Lower lobe of right lung (tissue), 2 donors: ENCODE measurements at places on chromosomes 4 and X. TPM values are rescaled to one million over a fixed set of nuclear protein-coding genes. Genes with fewer than 3 reads are reported as not detected.

BEX1 gene
- 1.2 TPM for total RNA-seq

CT45A3 gene
- not detected for total RNA-seq

- H3K27me3 ChIP-seq: no peaks in the 10 kb centered on the region
- no peak for DNase-seq
- H3K27ac ChIP-seq: no peak overlapping the region
- no peaks in the 10 kb centered on the region for H3K4me1 ChIP-seq
Measured at GRCh38 chr4:96093057-96093456, 253.2 kb downstream of the PDHA2 start.

DNA sequence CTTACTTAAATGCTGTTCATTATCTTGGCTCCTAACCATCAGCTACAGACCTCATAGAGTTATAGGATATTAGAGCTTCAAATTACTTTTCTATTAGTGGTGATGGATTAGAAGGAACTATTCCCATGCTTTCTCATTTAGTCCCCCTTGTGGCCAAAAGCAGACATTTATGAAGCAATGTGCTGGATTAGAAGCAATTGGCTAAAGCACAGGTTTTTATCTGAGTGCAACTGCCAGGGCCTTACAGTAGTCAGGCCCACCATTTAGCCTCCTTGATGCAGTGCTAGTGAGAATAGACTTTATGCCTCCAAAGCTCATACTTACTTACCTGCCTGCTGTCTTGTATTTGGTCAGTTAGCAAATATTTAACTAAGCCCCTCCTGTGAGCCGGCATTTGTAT lies 93.0 kb downstream of the TSPAN7 start:
- no peak for DNase-seq
- no peak overlapping the region for H3K27ac ChIP-seq
- no peaks in the 10 kb centered on the region for H3K27me3 ChIP-seq
- H3K4me1 ChIP-seq: no peaks in the 10 kb centered on the region
- H3K4me3 ChIP-seq: no peak overlapping the region
- H3K36me3 ChIP-seq: no peaks in the 10 kb centered on the region

GRCh38 chr4:2413821-2414610 lies 4.4 kb downstream of the ZFYVE28 start:
- H3K4me3 ChIP-seq: peak overlapping the region; percentile 40
- H3K36me3 ChIP-seq: no peaks in the 10 kb centered on the region
- H3K27me3 ChIP-seq: peaks cover 5% of the 10 kb centered on the region
- peak overlapping the region; percentile 79 for H3K27ac ChIP-seq
- peaks cover 52% of the 10 kb centered on the region for H3K4me1 ChIP-seq
- DNase-seq: peak; percentile 43

- no peaks in the 10 kb centered on the region for H3K27me3 ChIP-seq
- no peaks in the 10 kb centered on the region for H3K36me3 ChIP-seq
- DNase-seq: no peak
- no peak overlapping the region for H3K27ac ChIP-seq
Measured at GRCh38 chrX:9875801-9876200, 89.6 kb downstream of the SHROOM2 start.

DNA sequence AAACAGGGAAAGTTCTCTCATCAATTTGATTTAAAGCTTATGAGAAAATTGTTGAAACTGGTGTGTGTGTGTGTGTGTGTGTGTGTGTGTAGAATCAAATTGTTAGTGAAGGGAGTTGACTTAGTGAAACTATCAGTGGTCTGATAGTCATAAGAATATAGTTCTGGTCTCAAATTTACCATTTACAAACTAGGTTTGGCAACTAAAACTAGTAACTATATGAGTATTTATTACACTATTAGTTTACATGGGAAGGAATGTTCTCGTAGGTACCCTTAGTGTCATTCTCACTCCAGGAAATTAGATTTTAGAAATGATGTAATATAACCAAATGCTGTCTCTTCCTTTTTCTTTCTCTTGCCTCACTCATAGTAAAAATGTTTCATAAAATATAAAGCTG lies 11.9 kb downstream of the SULT1E1 start:
- no peak overlapping the region for H3K27ac ChIP-seq
- H3K4me3 ChIP-seq: no peak overlapping the region
- H3K4me1 ChIP-seq: no peaks in the 10 kb centered on the region
- H3K36me3 ChIP-seq: no peaks in the 10 kb centered on the region

DNA sequence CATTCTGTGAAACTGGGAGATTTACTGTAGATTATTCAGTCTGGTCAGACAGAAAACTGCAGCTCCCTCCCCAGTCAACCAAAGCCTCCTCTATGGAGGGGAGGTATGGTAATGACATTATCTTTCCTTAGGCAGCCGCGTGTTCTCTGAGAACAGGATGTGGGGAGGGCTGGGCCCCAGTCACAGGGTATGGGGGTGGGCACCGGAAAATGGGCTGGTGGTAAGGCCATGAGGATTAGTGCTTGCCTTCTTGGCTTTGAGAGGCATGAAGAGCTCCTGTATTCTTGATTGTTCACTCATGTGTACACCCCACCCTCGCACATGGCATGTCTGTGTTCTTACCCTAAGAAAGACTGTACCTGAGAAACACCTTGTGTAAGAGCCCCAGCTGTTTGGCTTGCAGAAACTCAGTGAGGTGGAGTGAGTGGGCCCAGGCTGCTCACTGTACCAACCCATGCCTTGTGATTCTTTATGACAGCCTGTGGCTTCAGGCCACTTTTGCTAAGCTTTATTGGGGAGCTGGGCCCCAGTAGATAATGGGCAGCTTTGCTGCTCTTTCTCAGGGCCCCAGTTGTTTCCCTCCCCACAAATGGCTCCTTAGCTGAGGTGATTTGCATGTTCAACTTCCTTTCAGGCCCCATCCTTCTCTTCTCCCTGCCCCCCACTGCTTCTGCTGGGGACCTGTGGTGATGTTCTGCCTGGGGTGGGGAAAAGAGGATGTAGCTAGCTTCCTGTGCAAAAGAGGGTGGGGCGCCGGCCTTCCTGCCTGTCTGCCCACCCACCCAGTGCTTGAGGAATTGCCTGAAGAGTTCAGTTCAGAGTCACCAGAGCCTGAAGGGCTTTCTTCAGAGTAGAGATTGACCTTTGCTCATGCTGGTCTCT lies 30.7 kb downstream of the MSN start:
- H3K27ac ChIP-seq: peak overlapping the region; percentile 69
- H3K4me3 ChIP-seq: peak overlapping the region; percentile 14
- H3K36me3 ChIP-seq: no peaks in the 10 kb centered on the region

DNA sequence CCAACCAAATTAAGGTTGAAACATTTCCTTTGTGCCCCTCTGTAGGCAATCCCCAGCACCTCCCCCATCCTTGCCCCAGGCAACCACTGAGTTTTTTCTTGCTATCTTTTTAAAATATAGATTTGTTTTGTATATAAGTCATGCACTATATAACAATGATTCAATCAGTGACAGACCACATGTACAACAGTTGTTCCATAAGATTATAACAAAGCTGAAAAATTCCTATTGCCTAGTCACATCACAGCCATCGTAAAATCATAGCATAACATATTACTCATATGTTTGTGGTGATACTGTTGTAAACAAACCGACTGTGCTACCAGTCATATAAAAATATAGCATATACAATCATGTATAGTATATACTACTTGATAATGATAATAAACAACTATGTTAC lies 211.9 kb upstream of the NRK start:
- no peaks in the 10 kb centered on the region for H3K27me3 ChIP-seq
- no peak overlapping the region for H3K27ac ChIP-seq
- DNase-seq: no peak
- no peaks in the 10 kb centered on the region for H3K36me3 ChIP-seq
- H3K4me1 ChIP-seq: no peaks in the 10 kb centered on the region

GRCh38 chr4:108607079-108607815 lies 13.1 kb upstream of the RPL34 start:
- no peaks in the 10 kb centered on the region for H3K27me3 ChIP-seq
- H3K27ac ChIP-seq: no peak overlapping the region

DNA sequence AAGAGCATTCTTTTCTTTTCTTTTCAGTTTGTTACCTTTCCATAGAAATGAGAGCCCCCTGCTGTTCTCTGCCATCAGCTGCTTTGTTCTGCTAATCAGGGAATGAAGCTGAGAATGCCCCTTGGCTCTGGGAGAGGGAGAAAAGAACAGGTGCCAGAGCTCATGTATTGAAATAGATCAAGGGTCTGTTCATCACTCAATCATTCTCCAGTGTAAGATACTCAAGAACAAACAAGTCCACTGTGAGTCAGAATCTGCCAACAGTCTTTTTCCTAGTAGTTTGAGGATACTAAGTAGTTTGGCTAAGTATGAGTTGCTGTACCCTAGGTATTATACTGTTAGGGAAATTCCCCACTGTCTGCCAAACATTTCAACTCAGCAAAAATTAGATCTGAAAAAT lies 144.3 kb downstream of the RTL3 start:
- no peak for DNase-seq
- no peak overlapping the region for H3K27ac ChIP-seq
- H3K4me1 ChIP-seq: no peaks in the 10 kb centered on the region
- H3K27me3 ChIP-seq: no peaks in the 10 kb centered on the region
- H3K4me3 ChIP-seq: no peak overlapping the region

- H3K36me3 ChIP-seq: peaks cover 11% of the 10 kb centered on the region
- no peak overlapping the region for H3K27ac ChIP-seq
- no peak for DNase-seq
- no peaks in the 10 kb centered on the region for H3K4me1 ChIP-seq
- no peaks in the 10 kb centered on the region for H3K27me3 ChIP-seq
Measured at GRCh38 chr4:85979276-85979675, 380.6 kb downstream of the MAPK10 start.
